Stimulated activated CD8-positive, alpha-beta memory T cell treated with anti-CD3 and anti-CD28 coated beads, Interleukin-4, amount 100 ng/mL, for 24 hours (primary cell): ENCODE measurements at places on chromosomes 7 and 10.
A peak's percentile ranks its signal among the peaks of the same experiment; 100 is the strongest.

DNA sequence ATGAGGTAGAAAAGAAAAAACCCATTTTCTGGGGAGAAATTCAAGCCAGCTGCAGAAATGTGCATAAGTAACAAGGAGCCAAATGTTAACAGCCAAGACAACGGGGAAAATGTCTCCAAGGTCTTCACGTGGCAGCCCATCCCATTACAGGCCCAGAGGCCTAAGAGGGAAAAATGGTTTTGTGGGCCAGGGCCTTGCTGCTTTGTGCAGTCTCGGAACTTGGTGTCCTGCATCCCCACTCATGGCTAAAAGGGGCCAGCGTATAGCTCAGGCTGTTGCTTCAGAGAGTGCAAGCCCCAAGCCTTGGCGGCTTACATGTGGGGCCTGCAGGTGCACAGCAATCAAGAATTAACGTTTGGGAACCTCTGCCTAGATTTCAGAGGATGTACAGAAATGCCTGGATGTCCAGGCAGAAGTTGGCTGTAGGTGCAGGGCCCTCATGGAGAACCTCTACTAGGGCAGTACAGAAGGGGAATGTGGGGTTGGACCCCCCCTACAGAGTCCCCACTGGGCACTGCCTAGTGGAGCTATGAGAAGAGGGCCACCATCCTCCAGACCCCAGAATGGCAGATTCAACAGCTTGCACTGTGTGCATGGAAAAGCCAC, 9.0 kb downstream of the ORC5 start:
- no peak for DNase-seq

DNA sequence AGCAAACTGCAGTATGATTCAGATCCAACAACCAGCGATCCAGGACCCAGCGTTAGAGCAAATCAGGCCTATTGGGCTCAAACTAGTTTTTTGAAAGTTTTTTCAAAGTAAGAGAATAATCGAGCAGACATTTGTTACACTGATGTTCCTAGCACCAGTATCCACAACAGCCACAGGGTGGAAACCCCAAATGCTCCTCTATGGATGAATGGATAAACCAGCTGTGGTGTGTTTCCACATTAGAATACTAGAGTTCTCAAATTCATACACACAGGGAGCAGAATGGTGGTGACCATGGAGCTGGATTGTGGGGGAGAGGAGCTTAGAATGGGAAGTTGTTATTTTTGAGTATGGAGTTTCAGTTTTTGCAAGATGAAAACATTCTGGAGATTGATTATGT, 60.7 kb downstream of the PDIA4 start:
- no peak for DNase-seq

- no peak for DNase-seq
Measured at GRCh38 chr7:57399972-57400371, 50.0 kb upstream of the ZNF716 start.

GRCh38 chr10:1056326-1057105, at the start of gene WDR37:
WDR37 (plus strand) TSS chr10:1056385; CDS start chr10:1072156, 15,771 bp downstream.
- DNase-seq, result peak; percentile 85

DNA sequence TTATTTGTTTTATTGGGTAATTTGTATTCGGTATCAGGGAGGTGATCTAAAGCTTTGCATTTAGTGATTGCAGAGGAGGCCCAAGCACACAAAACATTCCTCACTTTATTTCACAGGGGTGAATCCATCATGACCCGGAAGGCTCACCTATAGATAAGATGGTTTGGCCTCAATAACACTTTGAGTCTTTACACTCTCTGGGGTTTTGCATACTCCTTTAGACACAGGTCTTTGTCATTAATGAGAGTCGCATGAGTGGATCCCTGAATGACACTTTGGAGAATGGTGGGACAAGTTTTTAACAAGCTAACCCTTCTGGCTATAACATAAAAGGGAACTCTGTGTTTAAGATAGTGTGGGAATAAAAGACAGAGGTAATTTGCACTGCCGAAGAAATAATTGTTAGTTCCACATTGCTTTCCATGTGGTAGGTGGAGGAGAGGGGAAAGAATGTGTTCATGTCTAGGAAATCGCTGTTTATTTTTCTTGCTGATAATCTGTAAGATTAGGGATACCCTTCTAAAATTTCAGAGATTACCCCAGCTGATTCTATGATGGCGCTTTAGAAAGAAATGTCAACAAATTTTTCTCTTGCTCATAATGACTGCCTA, 455.8 kb downstream of the TFEC start:
- no peak for DNase-seq

DNA sequence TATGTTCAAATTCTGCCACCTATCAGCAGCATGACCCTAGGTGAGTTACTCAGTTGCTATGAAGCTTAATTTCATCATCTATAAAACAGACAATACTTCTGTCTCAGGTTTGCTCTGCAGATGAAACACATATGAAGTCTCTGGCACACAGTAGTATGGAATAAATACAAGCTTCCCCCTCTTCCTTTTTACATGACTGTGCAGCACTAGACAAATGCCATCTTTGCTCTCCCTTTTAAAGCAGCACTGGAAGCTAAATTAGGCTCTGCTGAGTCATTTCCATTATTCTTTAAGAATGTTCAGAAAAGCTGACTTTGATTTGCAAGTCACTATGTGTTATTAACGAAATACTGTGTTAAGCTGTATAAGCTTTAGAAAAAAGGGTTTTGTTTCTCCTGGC, 40.7 kb upstream of the ANAPC16 start:
- no peak for DNase-seq

- no peak for DNase-seq
Measured at GRCh38 chr7:36306222-36306621, 83.4 kb upstream of the ANLN start.
